Cerebellum (tissue), 4 donors: ENCODE measurements at places on chromosomes 2 and 18.

DNA sequence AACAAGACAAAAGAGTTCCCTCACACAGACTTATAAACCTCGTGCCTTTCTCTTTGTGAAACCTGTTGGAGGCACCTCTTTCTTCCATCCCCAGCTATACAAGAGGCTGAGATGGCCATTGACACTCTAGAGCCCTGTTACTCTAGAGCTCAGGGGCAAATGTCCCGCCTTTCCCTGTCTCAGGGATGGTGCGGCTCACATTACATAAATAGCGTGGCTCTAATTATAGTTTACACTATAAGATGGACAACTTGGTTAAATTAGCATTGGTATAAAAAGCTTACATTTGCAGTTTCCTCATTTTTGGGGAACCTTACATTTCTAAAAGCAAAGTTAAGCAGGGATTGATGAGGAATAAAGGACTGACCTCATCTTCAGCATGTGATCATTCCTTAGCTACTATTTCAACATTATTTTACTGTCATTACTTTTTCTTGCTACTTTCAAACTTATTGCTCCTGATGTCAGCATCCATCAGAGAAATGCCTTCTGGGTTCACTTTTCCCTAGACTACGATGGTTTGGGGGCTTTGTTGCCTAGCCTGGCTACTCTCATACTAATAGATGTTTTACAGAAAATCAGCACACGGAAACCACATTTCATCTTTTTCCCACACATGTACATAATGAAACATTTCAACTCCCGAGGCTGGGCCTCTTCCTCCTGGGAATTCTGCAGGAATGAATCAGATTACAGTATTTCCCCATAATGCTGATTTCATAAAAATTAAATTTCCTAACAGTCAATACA, 40.4 kb downstream of the FTCDNL1 start:
- no peak for DNase-seq

DNA sequence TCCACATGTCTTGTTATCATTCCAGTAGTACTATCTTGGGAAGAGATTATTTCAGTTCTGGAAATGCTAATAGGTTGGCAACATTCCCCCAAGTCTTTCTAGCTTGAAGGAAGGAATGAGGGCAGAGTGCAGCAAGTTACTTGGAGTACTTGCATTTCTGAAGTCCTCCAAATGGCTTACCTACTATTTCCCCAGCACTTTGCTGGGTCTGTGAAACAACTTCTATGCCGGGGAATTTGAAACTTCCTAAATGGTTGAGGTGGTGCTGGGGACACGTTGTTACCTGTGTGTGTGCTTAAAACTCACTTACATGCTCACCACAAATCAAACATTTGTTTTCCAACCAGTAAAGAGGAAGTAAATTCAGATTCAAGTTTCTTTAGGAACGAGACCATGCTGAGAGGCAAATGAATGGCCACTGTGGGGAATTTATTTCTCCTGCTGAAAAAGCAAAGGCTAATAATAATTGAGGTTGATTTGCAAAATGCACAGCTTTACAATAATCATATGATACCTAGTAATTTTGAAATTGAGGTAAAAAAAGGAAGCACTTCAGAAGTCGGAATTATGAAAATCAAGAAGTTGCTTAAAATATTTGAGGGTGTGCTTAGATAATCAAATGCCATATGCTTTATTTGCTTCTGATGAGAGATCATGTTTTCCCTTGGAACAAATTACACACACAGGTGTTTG, 1167.7 kb upstream of the ZEB2 start:
- DNase-seq, result no peak

DNA sequence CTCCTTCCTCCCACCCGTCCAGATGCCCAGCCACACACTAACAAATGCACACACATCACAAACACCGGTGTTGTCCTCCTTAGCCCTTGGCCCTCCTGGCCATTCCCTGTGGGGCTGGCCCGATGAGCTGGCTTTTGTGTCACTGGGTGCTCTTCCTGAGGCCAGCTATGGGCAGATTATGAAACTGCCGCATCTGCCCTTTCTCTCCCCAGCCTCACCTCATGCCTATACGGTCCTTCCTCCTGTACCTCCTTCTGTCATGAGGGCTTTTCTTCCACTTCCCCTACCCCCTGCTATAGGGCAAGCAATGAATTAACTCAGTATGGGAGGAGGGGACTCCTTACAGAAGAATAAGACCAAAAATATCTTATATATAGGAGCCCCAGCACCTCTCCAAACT, 10.3 kb upstream of the INO80C start:
- no peak for DNase-seq

GRCh38 chr2:165453561-165454094, 15.9 kb upstream of the CSRNP3 start:
- DNase-seq, result no peak

GRCh38 chr18:68234131-68234530, 480.8 kb downstream of the TMX3 start:
- DNase-seq, result no peak

DNA sequence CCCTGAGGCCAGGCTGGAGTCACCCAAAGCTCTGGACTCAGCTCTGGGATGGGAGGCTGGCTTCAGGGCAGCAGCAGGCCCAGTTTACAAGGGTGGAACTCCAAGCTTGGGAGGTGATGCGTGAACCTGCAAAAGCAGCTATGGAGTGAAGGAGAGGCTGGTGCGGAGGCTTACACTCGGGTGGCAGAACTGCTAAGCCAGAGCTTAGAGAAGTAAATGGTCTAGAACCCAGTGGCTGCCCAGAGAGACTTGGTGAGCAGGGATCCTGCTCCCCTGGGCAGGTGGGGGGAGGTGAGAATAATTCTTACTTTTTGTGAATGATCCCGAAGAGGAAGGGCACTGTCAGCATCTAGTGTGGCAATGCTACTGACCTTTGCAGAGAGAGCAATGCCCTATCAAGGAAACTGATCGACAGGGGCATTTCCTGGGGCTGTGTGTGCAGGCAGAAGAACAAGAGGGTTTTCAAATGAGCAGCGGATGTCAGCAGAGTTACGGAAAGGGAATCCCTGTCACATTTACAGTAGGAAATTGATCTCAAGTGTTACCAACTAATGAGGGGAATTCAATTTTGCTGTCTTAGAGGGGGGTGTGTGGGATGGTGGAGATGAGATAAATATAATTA, 80.4 kb downstream of the TGFA start:
- no peak for DNase-seq

GRCh38 chr2:23367760-23368159, 17.2 kb upstream of the KLHL29 start:
- no peak for DNase-seq

DNA sequence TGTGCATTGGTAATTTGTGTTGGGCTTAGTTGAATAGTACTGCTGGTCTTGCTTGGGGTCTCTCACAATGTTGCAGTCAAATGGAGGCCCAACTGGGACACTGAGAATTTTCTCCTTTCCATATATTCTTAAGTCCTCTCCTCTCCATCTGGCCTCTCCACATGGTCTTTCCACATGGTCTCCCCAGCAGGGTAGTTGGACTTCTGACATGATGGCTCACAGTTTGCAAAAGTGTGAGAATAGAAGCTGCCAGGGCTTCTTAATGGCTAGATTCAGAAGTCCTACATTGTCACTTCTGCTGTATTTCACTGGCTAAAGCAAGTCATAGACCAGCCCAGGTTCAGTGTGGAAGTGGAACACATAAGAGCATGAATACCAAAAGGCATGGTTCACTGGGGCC, 318.5 kb upstream of the TNP1 start:
- peak; percentile 64 for DNase-seq

DNA sequence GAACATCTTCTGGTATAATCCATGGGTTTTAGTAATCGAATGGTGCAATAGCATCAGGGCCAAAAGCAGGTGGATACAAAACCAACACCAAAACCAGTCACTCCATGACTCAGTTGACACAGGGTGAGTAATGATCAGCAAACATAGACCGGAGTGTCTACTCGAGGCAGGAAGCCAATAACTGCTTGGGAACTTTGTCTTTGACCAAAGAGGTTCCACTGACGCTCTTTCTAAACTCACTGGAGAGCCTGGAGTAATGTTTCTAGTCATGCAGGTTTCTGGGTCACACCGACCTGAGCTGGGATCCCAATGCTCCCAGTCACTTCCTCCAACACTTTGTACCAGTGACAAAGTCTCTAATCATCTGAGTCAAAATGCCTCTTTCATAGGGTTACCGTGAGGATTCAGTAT, 30.9 kb downstream of the MREG start:
- DNase-seq, result no peak

GRCh38 chr2:188475945-188476344, 184.3 kb downstream of the GULP1 start:
- no peak for DNase-seq
